Activated CD8-positive, alpha-beta memory T cell treated with anti-CD3 and anti-CD28 coated beads, Interleukin-2, amount 10 ng/mL, durations not matched to agents 7 days and 5 days (primary cell): ENCODE measurements at places on chromosomes 4 and X.

DNA sequence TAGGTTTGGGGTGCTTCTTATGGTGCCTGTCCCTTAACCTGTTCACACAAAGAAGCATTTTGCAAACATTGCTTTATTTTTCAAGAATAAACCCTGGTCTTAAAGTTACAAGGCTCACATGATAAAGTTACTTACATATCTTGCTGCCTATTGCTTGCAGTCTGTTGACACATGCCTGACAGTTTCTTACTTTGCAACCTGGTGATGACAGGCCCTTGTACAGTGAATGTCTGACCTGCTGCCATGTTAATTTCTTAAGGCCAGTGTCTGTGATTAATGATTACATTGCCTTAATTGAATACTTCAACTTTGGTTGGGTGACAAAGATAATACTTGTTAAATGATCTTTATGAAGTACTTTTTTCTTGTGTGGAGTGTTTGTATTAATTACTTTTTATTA is 49.9 kb downstream of the FIP1L1 start:
- DNase-seq = no peak

GRCh38 chr4:152072906-152073305 is 312.1 kb upstream of the GATB start:
- no peak for DNase-seq

- no peak for DNase-seq
These were observed 45.1 kb upstream of the LGI2 start for GRCh38 chr4:25075851-25076250.

DNA sequence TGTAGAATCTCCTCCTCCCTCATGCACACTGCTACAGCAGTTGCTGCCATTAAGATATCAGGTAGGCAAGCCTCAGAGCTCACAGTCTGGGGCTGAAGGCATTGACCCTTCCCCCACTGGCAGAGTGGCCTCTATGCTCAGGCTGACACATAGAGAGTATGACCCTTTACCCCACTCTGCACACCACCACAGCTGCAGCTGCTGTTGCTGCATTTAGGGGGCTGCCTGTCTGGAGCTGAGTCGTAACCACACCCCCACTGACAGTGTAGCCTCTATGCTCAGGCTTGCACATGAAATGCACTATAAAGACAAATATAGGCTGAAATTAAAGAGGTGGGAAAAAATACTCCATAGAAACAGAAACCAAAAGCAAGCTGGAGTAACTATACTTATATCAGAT is 289.3 kb upstream of the PABPC4L start:
- DNase-seq = no peak

DNA sequence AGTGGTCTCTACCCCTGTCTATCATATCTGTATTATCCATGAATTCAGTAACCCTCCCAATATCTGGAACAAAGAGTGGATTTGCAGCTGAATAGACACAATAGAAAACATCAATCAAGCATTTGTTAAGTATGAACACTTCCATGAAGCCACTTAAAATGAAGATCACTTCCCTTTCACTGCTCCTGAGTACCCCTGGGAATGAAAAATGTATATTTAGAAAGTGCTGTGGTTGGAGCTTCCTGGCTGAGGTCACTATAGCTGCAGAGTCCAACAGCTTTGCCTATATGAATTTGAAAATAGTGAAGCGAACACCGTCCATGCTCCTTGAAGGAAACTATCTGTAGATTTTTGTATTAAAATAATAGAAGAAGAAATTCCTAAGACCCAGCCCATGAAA is 227.0 kb downstream of the DTHD1 start:
- DNase-seq = no peak

DNA sequence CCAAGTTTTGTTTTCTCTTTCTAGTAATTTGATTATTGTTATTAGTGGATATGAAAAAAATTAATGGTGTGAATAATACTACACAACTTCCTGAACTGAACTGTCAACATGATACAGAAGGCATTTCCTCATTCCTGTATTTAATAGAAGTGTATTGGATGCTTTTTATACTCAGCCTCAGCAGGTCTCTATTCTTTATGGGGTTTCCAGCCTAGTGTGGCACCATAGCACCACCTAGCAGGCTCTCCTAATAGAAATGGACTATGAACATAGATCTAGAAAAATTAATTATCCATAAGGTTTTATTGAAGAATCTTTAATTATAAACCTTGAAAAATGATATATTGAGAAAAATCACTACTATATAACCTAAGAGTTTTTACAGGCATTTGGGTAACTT is 52.4 kb downstream of the GLRB start:
- no peak for DNase-seq

GRCh38 chr4:123299212-123299691 is 97.3 kb upstream of the SPRY1 start:
- DNase-seq = no peak

- no peak for DNase-seq
These were observed 3.7 kb upstream of the ANTXR2 start for GRCh38 chr4:80076681-80077080.

DNA sequence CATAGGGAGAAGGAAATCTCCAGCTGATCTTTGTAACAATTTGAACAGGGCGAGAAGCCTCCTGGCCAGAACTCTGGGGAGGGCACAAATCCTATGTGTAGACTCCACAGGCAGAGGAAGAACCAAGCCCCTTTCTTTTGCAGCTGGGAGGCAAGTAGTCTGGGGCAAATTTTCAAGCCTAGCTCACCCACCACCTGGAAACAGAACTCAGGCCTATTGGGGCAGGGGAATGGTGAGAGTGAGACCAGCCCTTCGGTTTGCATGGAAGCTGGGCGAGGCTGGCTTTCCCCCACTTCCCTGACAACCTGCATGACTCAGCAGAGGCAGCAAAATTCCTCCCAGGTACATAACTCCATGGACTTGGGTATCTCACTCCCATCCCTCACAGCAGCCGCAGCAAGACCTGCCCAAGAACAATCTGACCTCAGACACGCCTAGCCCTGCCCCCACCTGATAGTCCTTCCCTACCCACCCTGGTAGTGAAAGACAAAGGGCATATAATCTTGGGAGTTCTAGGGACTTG is 138.2 kb downstream of the EMCN start:
- DNase-seq = no peak

DNA sequence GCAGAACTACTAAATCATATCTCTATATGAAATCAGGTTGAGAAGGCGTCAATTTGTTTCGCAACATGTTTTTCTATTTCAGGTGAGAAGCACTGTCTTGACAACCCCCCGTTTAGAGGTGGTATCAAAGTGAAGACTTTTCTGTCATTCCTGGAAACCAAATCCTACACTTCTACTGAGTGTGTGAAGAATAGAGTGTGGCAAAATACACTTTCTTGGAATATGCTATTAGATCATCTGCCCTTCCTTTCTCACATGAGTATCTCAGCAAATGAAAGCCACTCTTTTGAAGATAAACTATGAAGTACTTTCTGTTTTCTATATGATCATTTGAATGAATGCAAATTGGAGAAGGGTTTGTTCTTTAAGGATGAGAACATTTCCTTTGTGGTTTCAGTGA is 174.0 kb upstream of the FMR1 start:
- DNase-seq = no peak

- no peak for DNase-seq
These were observed 307.2 kb downstream of the SLC7A11 start for GRCh38 chr4:137934911-137935310.

DNA sequence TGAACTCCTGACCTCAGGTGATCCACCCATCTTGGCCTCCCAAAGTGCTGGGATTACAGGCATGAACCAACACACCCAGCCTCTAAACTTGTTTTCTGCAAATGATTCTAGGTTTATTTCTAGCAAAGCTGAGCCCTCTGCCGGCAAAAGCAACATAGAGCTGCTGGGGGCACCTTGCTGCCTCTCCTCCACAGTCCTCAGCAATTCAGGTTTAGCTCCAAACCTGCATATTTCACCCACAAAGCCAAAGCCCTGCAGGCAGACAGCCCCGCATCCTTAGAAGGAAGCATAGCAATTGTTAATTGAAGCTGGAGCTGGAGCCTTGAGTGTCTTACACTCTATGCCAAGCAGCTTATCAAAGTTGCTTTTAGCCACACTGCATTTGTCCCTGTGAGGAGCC is 24.9 kb upstream of the OCIAD2 start:
- no peak for DNase-seq

- no peak for DNase-seq
These were observed 13.7 kb upstream of the RASGEF1B start for GRCh38 chr4:81485310-81485980.

- no peak for DNase-seq
These were observed 1.6 kb downstream of the PI4K2B start for GRCh38 chr4:25235401-25235800.

- DNase-seq = no peak
These were observed 474.2 kb upstream of the GRID2 start for GRCh38 chr4:91829531-91829930.

GRCh38 chr4:143382596-143382995 is 45.9 kb downstream of the GAB1 start:
- DNase-seq = no peak

GRCh38 chr4:1714303-1715001 is 2.3 kb upstream of the SLBP start:
- no peak for DNase-seq
